Cardiac muscle cell (in vitro differentiated cells and primary cell): ENCODE measurements at places on chromosomes 4 and X.
A peak's percentile ranks its signal among the peaks of the same experiment; 100 is the strongest.

DNA sequence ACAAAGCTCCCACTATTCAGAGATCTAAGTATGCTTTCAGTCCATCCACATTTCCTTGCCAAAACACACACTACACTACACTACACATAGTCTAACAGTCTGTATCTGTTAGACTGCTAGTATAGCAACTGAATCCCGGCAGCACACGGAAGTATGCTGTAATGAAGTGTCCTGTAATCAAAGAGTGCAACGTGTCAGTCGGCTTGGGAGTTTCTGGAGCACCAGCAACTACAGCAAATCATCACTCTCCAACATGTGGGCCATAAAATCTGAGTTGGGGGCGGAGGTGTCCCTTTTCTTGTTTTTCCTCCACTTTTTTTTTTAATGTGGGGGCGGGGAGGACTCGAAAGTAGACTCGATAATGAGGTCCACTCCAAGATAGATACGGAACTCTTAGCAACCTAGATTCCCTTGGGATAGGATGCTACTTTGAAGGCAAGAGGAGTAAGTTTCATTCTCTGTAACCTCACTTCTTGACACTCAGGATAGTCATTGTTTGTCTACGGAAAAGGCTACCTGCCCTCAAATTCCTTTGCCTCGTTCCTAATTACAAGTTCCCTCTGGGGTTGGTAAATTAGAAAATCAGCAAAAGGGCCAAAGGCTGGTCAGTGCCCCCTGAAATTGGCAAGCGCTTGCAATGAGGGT is 722 bp downstream of the SLC10A7 start:
- DNase-seq, result peak; percentile 63

DNA sequence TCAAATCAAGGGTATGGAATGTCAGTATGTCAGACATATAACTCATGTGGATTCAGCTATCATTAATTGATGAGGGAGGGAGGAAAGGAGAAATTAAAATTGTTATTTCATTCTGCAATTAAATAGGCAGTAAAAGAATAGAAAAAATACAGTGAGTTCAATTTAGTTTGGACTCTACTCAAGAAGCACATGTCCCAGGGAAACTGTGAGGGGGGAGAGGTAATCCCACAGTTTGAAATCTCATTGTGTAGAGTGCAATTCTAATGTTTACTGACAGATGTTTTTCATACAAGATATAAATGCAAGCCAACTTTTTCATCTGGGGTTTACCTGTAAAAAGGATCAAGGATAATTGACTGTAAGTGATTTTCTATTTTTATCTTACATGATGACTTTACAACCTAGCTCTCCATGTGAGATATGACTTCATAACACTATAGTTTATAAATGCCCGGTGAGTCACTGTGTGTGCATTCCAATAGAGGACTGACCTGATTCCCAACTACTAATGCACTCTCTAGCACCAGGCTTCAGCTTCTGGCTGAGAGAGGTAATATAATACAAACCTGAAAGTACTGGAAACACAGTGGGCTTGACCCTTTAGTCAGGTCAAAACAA is 35.2 kb upstream of the SCD5 start:
- no peak for DNase-seq

DNA sequence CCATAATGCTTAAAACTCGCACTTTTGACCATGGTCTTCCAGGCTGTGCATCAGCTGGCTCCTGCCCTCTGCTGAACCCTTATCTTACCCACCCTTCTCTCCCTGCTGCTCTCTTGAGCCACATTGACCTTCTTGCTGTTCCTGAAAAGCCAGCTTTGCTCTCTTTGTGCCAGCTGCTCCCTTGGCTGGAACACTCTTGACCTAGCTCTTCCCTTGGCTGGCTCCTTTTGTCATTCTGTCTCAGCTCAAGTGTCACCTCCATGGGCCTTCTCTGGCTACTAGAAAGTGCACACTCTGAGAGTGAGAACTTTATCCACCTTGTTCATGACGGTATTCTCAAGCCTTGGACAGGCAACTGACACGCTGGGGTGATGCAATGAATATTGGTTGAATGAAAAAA is 112.1 kb downstream of the MGST2 start:
- DNase-seq, result no peak

DNA sequence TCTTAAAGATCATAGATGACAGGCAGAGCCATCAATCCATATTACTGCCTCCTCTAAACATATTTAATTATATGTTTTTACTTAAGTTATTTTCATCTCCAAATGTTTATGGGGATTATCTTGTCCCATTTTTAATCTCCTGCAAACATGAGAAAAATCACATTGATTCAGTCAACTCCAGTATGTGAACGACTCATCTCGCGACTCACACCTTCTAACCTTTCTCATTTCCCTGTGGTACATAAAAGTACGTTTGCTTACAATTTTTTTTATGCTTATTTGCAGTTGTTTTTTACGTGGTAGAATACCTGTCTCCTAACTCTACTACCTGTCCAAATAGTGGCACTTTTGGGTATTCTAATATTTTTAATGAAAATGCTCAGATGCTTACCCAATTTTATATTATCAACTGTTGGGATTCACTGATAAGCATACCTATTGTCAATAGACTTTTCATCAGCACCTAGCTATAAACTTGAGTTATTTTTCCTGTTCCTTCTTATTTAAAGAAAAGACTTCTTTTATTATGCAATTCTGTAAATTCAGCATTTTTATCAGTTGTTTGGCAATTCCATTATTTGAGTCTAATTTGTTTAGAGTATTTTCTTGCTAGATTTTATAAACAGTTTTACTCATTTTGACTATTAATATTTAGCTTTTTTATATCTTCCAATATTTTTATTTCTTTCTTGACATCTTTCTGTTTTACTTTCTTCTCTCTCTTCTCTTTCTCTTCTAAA is 276.6 kb downstream of the ANK2 start:
- DNase-seq, result no peak

DNA sequence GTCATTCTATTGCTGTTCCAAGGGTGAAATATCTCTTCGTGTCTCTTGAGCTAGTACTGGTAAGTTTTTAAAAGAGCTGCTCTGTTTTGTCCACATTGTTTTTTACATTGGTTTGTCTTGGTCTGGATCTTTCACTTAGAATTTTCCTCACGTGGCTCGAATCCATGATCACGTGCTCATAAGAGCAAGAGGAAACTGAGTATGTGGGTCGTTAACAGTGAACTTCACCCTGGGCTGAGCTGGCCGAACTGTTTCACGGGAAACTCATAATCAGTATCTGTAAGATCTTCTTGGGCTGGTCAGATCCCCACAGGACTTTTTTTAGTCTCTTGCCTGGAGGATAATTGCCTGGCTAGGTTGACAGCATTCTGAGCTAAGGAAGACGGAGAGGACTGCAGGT is 77.8 kb upstream of the HELT start:
- DNase-seq, result no peak

GRCh38 chr4:139099366-139099982 is 77.5 kb downstream of the ELF2 start:
- peak; percentile 89 for DNase-seq

- DNase-seq, result no peak
Observed at GRCh38 chrX:45006002-45006800, 133.2 kb downstream of the KDM6A start.

- no peak for DNase-seq
Observed at GRCh38 chrX:7159149-7159861, 11.4 kb upstream of the PUDP start.

DNA sequence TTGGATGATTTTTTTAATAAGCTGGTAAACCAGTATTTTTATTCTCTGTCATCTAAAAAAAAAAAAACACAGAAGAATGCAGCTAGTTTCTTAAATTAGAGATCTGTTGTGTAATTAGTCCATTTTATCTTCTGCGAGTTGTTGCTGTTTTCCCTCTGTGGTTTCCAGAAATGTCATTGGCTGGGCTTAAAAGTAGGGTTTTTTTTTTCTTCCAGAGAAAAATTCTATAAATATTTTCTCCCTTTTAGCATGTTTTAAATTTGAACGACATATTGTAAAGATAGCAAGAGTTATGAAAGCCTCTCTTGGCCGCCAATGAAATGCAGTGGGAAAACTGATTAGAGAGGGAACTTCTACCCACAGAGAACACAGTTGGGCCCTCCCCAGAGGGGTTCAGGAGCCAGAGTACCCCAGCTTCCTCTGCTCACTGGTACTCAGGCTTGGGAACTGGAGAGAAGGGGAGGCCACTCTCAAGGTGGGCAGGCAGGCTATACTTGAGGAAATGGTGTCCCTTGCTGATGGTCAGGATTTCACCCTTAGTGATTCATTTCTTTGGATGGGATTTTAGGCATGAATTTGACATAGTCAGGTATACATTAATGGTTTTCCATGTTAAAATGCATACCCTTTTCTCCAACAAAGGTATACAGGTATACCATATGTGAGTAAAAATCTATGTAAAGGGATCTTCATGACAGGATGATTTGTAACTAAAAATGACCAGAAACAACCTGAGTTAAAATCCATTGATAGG is 166.1 kb downstream of the BCOR start:
- DNase-seq, result peak; percentile 64

GRCh38 chrX:134797390-134797700 is 139.1 kb upstream of the PLAC1 start:
- no peak for DNase-seq

- no peak for DNase-seq
Observed at GRCh38 chr4:151862766-151863165, 102.0 kb upstream of the GATB start.

GRCh38 chrX:117743469-117744251 is 372.9 kb downstream of the KLHL13 start:
- peak; percentile 28 for DNase-seq

GRCh38 chrX:40005292-40006011 is 92.3 kb downstream of the BCOR start:
- no peak for DNase-seq

- DNase-seq, result no peak
Observed at GRCh38 chr4:6948134-6948460, 38.5 kb downstream of the TBC1D14 start.

DNA sequence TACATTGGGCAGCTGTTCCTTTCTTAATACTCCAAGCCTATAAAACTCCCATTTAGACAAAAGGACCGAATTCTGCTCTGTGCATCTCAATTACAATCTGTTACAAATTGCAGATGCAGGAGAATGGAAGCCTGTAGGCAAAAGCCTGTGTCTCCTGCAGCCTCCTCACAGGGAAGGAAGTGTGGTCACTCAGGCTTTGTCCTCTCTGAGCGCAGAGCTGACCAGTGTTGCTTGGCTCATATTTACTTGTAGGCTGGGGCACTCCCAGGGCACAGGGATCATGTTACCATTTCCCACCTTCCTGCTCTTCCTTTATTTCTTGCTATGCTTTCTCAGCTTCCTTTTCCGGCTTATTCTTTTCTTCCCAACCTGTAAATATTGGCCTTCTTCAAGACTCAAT is 15.7 kb downstream of the SUPT20HL2 start:
- peak; percentile 47 for DNase-seq

DNA sequence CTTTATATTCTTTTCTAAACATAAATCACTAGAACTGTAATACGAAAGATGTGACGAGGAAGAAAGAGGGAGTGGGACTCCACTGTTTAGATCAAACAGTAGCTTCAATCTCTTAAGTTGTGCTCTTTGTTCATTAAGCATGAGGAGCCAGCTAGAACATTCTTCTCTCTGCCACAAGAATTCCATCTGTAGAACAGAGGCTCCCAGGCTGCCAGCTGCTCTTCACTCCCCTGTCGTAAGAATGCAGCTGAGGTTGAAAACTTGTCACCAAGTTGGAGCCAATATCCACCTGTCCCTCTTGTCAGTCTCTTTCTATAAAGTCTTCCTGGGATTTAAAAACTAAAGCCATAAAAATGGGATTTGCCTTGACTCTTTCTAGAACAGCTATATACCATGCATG is 65.0 kb upstream of the SEC24B start:
- no peak for DNase-seq

DNA sequence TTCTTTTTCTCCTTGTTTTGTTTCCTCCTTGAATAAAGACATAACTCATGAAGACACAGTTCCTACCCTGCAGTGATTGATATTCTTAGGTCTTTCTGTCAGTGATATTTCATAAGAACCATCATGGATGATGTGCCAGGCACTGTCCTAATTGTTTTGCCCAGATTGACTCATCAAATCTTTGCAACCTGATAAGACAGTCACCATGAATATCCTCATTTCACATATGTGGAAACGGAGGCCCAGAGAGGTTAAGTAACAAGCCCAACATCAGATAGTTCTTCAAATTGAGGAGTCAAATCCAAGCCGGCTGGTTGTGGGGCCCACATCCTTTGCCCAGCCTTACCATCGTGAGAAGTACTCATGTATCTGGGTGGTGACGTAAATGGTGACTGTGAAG is 69.9 kb downstream of the SEL1L3 start:
- DNase-seq, result no peak

DNA sequence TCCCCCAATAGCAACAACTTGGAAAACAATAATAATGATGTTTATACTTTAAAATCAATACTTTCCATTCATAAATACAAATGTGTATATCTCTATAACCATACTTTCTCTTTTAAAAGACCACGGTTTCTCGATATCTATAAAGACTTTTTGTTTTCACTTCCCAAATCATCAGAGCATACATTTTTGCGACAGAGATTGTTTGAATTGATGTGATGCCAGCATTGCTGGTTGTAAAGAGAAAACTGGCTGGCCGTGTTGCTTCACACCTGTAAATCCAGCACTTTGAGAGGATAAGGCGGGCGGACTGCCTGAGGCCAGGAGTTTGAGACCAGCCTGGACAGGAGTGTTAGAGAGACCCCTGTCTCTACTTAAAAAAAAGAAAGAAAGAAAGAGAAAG is 77.6 kb upstream of the ZNF518B start:
- DNase-seq, result no peak

GRCh38 chr4:105526656-105527055 is 25.8 kb upstream of the ARHGEF38 start:
- DNase-seq, result no peak
